ENCODE measurements at places on chromosomes 12 and 14. TPM values are rescaled to one million over a fixed set of nuclear protein-coding genes. Genes with fewer than 3 reads are reported as not detected.

Gene IL22
- total RNA-seq, result not detected

Gene CEBPE
- total RNA-seq, result not detected

DNA sequence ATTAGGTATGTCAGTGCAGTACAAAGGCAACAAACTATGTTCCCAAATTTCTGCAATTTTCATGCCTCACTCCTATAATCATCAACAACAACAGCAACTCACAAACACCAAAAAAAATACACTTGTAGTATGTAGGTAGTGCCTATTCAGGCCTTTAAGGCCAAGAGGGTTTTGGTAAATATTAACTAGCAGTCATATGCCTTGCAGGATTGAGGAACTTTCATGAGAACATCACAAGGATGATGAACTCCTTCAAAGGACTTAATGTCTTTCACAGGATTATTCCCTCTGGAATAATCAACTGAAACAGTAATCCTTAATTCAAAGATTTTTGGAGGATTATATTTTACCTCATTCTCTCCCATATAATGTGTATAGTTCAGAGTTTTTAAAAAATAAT lies 293.8 kb downstream of the NOVA1 start:
- DNase-seq, result no peak

DNA sequence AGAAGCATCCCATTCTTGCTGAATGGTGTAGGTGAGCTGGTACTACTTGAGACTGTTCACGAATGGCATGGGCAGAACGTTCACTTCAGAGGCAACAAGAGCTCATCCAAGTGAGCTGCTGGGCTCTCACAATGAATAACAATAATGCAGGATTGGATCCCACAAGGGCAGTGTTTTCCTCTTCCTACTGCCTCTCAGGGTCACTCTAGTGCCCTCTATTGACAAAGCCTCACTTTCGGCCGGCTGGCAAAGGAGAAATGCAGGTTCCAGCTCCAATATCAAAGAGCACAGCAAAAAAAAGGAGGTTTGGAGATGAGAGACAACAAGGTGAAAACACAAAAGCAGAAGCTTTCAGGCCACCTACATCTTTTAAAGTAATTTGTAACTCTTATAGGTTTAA lies 74.6 kb upstream of the MYF6 start:
- DNase-seq, result no peak

- no peak for DNase-seq
Observed at GRCh38 chr12:121628536-121628935, 2.2 kb downstream of the ORAI1 start.
